ENCODE measurements at places on chromosomes 3 and 15.

- DNase-seq, result no peak
Observed at GRCh38 chr15:39974656-39975230, 40.8 kb downstream of the EIF2AK4 start.

DNA sequence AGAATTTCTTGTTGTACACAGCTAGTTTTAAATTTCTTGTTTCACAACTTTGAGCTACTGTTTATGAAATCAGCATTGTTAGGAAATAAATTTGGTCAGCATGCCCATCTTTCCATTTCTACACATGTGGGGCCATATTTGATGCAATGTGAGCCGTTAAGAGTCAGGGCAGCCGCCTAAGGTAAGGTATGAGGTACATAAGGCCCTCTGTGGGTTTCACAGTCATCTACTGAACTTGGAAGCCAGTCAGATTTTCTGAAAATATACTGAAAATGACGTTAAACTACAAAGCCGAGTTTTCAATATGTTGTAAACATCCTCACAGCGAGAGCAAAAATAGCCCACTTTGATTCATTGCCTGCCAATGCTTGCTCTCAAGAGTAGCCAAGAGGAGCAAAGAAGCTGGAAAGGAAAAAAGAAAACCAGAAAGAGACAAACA lies 94.7 kb upstream of the PDZRN3 start:
- DNase-seq, result no peak

DNA sequence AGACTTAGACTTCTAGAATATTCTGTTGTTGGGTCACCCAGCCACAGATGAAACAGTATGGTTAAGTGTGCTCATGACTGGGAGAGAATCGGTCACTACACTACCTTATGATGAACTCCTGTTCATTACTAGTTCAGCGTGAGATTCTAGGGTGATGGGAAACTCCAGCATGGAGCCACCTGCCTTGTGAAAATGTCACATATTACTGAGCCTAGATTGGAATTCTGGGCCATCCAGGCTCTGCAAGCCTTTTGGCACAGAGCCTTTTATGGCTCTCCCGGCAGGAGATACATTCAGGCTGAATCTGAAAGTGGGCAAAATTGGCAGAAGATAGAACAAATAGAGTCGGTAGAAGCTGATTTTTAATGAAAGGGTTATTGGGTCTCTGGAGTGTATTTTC lies 19.0 kb downstream of the NANOGP8 start:
- DNase-seq, result no peak

DNA sequence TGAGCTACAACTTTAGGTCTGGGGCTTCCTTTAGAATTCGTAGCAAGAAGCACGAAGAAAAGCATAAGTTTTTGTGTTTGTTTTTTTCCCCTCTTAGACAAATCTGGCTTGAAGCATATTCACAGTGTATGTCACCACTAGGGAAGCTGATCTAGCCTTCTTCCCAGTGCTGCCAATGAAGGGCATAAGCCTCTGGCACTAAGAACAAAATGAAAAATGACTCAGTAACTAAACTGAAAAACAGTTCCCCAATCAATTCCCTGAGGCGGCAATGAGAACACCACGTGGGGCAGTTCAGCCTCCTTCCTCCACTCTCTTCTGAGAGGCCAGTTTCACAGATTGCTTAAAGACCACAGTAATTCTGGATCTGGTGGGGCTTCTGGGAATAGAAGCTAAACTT lies 338.1 kb downstream of the GAP43 start:
- DNase-seq, result no peak

DNA sequence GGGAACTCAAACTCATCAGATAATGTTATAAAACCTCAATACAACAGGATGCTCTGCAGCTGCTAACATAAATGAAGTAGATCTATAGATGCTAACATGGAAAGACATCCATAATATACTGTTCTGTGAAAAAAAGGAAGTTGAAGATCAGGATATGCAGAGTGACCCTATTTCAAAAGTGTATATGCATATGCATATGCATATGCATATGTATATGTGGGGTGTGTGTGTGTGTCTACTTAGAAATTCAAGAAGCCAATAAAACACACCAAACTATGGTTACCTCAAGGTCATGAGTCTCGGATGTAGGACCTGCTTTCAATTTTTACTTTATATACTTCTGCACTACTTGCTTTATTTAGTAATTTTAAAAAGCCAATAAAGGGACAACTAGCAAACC lies 125.6 kb downstream of the ABHD5 start:
- no peak for DNase-seq

DNA sequence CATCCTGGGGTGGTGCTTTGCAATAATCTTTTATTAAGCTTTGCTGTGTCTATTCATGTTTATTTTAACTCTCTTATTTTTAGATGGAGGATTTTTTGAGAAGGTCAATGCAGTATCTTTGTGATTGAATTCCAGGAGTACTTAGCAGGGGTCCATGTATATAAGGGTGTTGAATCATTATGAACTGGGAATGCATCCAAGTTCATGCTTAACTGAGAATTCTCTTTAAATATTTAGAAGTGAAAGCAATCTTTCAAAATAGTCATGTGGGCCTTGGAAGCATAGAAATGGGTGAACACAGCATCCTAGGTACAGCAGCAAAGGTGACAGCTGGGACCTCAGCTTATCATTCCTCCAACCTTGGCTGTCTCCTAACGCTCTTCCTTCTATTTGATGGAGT lies 27.3 kb downstream of the SPTSSB start:
- DNase-seq, result no peak

DNA sequence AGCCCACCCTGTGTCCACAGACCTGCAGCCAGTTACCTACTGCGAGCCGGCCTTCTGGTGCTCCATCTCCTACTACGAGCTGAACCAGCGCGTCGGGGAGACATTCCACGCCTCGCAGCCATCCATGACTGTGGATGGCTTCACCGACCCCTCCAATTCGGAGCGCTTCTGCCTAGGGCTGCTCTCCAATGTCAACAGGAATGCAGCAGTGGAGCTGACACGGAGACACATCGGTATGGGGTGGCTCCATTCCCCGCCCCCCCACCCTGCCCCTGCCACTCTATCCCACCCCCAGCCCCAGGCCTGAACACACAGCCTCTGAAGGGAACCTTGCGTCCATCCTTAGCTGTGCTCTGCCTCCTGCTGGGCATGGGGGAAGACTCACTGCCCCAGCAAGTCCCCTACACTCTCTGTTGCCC lies 73.2 kb downstream of the AAGAB start:
- DNase-seq, result no peak

GRCh38 chr3:169846458-169847193 lies 23.1 kb downstream of the LRRC31 start:
- DNase-seq, result no peak

DNA sequence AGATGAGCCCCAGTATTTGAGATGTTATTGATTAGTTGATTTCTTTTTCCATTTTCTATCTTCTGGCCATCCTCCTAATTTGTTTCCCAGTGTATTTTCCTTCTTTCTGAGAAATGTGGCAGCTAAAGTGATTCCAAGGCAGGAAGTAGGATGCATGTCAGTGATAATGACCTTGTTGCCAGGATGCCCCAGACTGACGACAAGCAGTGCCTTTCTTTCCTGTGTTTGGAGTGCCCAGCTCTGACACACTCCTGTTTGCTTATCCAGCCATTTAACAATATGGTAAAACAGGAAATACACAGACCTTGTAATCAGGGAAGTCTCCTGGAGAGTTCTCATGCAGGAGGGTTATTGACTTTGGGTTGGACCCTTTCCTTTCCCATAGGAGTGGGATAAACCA lies 20.4 kb downstream of the TMOD2 start:
- no peak for DNase-seq

GRCh38 chr3:133055339-133055738 lies 17.1 kb downstream of the TMEM108 start:
- no peak for DNase-seq

- no peak for DNase-seq
Observed at GRCh38 chr3:156416846-156417558, 137.9 kb downstream of the SSR3 start.

- no peak for DNase-seq
Observed at GRCh38 chr3:155741101-155741500, 3.8 kb downstream of the PLCH1 start.

- no peak for DNase-seq
Observed at GRCh38 chr15:39180030-39180429, 400.8 kb upstream of the THBS1 start.

GRCh38 chr3:71064956-71065763 lies 518.4 kb downstream of the FOXP1 start:
- DNase-seq, result peak; percentile 9

- DNase-seq, result no peak
Observed at GRCh38 chr3:134236505-134237170, 14.0 kb downstream of the RYK start.

DNA sequence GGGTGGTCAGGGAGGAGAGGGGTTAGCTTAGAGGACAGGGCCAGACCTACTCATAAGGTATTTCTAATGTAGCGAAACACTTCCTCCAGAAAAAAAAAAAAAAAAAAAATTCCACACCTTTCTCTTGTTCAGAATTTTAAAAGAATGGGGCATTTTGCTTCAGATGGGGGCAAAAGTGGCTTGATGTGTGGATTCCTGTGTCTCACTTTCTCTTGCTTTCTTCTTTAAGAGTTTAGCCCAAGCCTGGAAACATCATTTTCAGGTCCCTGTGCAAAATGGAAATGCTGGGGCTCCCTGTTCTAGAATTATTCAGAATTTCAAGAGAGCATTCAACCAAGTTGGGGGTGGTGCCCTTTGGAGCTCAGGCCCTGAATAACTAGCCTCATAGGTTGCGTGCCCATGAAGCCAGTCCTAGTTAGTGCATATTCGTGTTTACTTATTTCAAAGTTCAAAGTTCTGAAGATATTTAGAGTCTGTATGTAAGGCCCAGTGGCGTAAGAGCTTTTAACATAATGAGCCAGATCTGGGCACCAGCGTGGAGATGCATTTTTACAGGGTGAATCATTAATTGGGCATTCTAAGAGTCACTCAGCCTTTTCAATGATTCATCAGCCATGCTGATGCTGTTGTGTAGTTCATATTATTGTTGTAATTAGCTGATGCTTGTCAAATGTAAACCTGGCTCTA lies 104.5 kb downstream of the RPLP1 start:
- DNase-seq, result no peak

DNA sequence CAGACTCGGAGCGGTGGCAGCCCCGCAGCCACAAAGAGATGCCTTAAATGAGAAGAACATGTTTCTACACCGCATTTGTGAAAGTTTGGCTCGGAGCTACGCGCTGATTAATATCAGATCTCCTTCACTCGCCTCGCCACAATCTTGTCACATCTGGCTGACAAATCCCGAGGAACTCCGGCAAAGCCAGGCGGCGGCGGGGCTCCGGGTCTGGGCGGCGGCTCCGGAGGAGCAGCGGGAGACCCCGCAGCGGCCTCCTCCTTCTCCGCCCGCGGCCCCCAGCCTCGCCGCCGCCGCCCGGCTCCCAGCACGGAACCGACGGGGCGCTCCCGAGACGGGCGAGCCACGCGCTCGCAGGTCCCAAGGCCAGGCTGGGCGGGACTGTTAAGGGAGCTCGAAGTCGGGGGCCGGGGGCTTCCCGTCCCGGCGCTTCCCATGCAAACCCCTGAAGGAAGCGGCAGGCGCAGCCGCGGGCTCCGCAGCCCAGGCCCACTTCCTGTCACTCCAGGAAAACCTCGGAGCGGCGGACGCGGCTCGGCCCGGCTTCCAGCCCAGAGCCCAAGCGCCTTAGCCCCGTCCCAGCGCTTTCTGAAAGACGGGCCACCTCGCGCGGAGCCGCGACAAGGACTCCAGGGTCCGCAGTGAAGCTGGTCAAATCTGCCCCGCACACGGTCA lies 1.2 kb downstream of the BNC1 start:
- no peak for DNase-seq

DNA sequence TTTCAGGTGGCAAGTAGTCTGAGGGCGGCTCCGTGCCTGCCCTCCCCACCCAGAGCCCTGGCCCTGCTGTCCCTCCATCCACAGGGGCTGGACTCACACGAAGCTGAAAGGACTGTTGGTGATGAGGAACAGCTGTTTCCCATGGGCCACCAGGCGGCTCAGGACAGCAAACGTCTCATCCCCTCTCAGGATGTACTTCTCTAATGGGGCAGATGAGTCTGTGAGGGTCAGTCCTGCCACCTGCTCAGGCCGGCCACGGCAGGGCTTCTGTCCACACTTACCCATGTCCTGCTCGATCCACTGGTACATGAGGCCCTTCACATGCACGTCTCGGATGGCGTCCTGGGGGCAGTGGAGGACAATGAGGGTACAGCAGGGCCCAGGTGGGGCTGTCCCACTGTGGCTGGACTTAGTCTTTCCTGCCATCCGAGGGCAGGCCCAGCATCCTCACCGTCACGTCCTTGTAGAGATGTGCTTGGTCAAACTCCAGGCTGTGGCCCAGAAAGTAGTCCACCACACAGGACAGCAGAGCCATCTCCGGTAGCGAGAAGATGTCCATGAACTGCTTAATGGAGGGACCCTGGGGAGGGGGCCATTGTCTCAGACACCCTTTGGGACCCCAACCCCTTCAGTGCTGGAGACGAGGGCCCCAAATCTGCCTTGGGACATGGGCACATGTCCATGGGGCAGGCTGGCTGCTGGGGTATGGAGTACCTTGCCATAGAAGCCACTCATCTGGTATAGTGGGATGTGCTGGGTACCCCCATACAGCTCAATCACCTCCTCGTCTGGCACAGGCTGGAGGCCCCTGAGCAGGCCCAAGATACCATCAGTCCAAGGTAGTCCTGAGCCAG lies 5.7 kb downstream of the NT5DC2 start:
- DNase-seq, result no peak

DNA sequence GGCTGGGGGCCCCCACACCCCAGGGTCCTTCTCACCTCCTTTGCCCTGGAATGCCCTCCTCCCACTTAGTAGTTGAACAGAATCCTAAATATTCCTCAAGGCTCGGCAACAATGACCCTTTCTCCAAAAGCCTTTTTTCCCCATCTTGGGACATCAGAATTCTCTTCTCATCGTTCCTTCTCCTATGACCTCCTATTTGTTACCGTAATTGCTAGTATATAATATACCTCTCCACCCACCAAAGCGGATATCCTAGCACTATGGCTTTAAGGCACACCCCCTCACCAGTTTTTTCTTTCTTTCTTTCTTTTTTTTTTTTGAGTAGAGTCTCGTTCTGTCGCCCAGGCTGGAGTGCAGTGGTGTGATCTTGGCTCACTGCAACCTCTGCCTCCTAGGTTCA lies 16.8 kb downstream of the HDAC11 start:
- no peak for DNase-seq

Measured in GDM1 (cell line).